ENCODE measurements at places on chromosomes 2 and 18.

DNA sequence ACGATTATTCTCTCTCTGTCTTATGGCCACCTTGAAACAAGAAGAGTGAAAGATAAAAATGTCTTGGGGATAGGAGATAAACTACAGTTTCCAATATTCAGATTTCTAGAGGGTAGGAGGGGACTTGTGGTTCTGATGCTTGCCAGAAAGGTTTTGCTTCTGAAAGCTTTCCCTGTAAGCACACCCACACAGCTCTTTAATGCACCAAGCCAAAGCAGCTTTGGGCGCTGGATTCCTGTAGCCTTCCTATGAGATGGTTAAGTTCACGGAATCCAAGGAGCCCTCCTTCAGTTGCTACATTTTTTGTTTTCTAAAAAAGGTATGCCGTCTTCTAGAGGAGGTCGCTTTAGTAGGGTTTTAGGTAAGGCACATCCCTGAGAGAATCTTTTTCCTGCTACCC, 4.9 kb downstream of the LRRTM1 start:
- no peak for DNase-seq

- DNase-seq: no peak
These were observed 1453.1 kb upstream of the SLC39A10 start for GRCh38 chr2:194203898-194204297.

DNA sequence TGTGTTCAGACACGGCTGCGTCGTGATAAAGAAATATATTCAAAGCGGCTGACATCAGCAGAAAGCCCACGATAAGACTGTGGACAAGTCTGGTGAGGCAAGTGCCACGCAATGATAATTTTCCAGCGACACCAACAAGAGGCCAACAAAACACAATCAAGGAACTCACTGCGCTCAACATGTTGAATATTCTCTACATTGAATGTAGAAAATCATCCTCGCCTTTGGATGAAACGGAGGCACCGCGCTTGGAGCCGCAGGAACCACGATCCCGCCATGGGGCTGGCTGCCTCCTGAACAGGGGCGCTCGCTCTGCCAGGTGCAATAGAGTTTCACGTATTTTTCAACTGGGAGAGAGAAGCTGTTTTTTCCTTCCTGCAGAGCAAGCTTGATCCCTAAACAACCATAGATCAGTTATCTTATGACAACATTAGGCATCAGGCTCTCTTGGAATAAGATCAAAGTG, 220.3 kb downstream of the ATAD2B start:
- DNase-seq: no peak

DNA sequence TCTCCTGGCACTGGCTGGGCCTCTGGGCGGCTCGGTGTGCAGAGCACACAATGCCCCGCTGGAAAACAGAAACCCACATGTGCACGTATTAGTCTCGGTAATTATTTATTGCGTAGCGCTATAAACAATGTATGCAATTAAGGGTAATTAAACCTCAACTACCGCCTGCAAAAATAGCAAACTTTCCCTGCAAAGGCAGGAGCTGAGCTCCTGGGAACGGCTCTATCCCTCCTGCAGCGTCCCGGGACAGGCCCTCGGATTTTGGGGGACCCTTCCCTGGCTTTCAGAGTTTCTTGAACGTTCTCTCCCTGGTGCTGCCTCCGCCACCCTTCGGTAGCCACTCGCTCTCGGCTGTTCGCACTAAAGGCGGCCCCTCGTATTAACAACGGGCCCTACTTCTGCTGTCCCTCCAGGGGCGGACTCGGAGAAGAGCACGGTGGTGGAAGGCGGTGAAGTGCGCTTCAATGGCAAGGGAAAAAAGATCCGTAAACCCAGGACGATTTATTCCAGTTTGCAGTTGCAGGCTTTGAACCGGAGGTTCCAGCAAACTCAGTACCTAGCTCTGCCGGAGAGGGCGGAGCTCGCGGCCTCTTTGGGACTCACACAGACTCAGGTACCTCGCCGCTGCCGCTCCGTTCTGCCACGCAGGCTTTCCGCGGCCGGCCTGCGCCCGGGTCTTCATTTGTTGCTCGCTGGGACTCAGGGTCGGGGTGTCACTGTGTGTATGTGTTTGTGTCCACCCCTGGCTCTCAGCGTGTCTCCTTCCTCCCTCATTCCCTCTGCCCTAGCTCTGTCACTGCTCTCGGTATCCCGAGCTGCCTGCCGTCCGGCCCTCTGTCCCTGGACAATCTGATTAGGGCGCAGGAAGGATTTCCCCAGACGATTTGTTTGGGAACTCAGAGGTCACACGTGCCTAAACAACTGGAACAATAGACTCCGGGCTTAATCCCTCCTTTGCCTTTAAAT, 1.2 kb downstream of the DLX1 start:
- peak; percentile 55 for DNase-seq

- no peak for DNase-seq
These were observed 28.5 kb upstream of the ALKAL2 start for GRCh38 chr2:316381-316780.

DNA sequence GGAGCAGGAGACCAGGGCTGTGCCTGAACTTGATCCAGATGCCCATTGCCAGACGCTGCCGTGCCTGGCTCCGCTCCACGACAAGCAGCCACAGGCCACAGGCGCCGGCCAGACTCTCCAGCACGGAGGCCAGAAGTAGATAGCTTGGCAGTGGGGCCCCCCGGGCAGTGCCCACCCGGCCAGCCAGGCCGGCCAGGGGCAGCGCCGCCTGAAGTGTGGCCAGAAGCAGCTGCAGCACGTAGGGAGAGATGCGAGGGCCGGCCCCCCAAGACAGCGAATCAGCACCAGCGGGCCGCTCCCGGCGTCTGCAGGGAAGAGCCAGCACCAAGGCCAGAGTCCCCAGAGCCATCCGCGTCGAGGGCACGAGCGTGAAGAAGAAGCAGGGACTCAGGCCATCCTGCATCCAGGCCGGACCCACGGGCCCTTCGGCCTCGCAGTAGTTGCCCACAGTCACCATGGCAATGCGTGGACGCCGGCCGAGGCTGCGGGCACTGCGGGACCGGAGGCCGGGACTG, 484 bp downstream of the ABCB6 start:
- peak; percentile 20 for DNase-seq

DNA sequence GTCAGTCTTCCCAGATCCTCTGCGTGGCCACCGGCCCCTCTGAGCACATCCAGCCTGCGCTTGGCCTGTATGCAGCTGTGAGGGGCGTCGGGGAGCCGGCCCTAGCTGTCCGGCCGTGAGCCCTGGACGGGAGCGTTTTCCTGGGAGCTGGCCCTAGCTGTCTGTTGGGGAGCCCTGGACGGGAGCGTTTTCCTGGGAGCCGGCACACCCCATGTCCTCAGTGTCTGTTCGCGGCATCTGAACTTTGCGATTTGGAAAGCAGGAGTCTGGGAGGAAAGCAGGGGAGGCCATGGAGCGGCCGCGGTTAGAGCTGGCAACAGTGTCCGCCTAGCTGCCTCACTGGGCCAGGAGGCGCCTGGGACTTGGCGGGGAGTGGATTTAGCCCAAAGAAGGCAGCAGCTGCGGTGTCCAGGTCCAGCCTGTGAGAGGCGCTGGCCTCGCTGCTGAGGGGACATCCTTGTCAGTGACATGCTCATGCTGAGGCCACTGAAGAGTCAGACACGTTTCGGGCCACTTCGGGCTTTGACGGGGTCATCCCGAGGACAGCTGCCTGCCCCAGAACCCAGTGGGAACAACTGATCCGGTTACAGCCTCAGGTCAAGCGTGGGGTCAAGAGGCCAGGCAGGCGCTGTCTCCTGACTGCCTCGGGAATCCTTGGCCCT, 75.8 kb downstream of the KCNG2 start:
- DNase-seq: no peak

Data from stimulated activated CD4-positive, alpha-beta T cell treated with anti-CD3 and anti-CD28 coated beads, Interleukin-4, amount 100 ng/mL, for 4 hours (primary cell).